Stimulated activated CD8-positive, alpha-beta memory T cell treated with anti-CD3 and anti-CD28 coated beads, Interleukin-15, amount 100 ng/mL, for 24 hours (primary cell): ENCODE measurements at places on chromosomes 3 and 15.

DNA sequence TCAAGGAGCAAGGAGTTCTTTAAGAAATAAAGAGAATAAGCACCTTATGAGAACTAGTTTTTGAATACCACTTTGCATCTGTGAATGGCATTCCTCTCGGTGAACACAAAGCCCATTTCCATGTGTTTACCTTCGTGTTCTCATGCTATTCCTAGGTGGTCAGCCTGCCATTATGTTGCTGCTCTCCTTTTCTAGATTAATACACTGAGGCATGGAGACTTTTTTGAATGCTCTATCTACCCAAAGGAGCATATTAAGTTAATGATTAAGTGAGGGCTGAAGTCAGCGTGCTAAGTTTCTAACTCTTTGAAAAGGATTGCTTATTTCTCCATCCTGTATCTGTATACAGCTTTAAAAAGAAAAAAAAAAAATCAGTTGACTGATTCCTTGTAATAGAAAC is 394.5 kb downstream of the MECOM start:
- DNase-seq: no peak

DNA sequence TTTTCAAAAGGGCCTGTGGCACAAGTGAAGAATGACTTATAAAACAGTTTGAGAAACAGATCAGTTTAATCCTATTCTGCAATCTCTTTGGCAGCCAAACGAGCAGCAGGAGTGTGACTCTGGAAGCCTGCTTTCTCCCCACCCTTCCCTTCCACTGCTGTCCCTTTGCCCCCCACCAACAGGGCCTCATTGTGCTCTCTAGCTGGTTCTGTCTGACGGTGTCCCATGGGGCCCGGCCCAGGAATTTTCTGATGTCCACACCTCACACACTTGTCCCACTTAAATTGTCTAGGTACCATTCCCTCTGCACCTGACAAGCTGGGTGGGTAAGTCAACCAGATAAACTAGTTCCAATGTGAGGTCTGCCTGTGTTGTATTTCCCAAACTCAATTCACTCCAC is 16.4 kb downstream of the SLCO2A1 start:
- DNase-seq: no peak

- DNase-seq: no peak
Observed at GRCh38 chr3:28971156-28971555, 309.7 kb upstream of the RBMS3 start.

DNA sequence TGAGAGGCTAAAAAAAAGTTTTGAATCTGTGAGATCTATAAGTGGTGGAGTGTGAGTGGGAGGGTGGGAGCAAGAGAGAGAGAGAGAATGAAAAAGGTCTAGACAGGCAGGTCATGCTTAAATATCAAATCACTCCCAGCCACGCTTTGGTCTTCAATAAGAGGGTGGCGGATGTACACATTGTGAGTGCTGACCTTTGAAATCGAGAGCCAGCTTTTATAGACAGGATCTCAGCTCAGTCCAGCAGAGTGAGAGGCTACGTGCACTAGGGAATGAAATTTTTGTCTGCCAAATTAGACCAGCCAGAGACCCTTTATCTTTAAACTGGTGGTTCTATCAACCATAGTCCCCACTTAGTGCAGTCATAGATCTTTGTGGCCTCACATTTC is 342.3 kb upstream of the PROK2 start:
- DNase-seq: no peak

DNA sequence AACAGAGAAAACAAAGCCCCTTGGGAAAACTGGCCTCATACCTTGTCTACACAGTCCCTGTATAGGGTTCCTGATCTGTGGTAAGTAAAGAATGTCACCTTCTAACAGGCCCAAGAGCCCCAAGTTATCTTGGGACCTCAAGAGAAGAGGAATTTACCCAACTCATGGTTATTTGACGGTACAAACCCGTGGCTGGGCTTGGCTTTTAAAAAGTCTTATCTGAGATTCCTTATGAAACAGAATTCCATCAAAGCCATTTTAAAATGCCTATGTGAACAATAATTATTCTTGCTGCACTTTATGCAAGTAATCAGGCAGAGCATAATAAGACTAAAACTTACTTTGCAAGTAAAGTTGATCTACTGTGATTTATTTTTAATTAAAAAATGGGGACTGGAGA is 13.9 kb upstream of the SORD start:
- DNase-seq: no peak

- no peak for DNase-seq
Observed at GRCh38 chr3:32430900-32431299, 39.2 kb downstream of the CMTM7 start.

DNA sequence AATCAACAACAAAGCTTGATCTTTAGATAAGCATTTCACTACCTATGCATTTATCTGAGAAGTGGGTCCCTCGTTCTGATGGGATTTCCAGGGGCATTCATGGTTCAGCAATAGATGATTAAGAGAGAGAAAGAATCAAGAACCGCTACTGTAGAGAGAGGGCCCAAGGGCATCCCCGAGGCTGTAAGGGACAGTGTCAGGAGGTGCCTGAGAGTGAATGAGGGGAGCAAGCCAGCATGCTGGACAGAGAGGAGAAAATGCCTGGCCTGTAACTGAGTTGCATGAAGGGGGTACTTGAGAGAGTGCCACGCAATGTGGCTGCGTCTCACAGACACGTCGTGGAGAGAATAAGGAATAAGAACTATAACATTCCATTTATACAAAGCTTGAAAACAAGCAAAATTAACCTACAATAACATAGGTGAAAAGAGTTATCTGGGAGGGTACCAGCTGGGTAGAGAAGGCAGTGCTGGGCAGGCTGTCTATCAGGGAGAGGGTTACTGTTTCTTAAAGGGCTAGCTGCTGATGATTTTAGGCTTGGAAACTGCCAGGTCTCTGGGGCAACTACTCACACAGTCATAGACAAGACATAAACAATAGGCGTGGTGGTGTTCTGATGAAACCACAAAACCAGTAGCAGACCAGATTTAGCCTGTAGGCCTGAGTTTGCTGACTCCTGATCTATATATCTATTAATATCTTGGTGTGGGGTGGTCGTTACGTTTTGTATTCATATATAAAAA is 374.6 kb upstream of the CFAP20DC start:
- DNase-seq: no peak

DNA sequence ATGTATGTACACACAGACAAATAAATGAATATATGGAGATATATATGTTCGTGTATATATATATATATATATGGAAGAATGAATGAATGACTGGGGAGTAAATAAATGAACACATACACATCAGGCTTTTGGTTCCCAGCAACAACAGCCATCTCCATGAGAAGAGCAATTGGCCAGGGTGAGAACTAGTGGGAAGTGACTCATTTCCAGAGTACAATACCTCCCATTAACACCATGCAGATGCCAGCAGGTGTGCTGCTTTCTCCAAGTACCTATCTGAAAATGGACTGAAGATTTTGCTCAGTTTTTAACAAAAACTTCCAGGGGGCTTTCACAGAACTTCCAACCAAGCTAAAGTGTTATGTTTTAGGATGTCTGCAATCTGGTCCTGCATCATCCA is 179.8 kb upstream of the SLC2A2 start:
- DNase-seq: no peak

GRCh38 chr15:66941791-66942190 is 123.6 kb upstream of the SMAD3 start:
- DNase-seq: no peak

- no peak for DNase-seq
Observed at GRCh38 chr3:191397771-191398170, 63.2 kb upstream of the PYDC2 start.

DNA sequence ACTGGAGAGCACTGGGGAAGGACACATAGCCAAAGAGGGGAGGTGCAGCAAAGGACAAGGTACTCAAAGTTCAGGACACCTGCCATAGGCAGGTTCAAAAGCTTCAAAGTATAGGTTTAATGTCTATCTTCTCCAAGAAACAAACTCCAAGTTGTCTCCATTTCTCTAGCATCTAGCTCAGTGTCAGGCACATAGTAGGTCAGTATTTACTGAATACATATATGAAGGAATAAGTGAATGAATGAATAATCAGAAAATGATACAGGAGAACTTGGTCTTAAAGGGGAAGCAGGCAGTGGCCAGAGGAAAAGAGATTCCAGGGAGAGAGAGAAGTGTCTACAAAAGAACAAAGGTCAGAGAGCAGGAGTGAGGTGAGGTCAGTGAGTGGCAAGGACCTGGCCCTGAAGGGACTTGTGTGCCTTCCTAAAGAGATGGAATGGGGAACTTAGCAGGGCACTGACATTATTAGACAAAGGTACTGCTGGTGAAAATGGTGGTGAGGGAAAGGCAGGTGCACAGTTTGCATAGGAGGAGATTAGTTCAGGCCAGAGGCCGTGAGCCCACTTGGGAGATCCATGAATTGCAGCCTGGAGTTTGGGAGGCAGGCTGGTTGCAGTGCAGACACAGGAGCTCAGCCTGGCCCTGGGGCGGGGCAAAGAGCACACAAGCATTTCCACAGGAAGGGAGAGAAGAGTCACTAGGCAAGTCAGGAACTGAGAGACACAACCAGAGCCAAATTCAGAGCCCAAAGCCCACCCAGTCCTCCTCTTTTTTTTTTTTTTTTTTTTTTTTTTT is 21.4 kb downstream of the TBC1D2B start:
- no peak for DNase-seq

DNA sequence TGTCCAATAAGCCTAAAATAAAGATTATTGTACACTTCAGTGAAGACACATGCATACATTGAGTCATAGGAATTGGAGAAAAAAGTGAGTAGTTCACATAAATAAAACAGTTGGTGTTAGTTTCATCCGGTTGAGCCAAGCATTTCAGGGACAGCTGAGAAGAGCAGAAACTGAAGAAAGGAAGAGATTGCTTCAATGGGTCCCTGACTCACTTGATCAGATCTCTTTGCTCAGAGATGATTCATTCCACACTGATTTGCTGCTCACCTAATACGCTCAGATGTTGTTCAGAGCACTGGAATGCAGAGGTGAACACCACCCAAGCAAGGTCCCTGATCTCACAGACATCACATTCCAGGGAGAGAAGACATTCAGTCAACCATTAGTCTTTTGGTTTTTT is 93.7 kb downstream of the RAD18 start:
- DNase-seq: no peak

DNA sequence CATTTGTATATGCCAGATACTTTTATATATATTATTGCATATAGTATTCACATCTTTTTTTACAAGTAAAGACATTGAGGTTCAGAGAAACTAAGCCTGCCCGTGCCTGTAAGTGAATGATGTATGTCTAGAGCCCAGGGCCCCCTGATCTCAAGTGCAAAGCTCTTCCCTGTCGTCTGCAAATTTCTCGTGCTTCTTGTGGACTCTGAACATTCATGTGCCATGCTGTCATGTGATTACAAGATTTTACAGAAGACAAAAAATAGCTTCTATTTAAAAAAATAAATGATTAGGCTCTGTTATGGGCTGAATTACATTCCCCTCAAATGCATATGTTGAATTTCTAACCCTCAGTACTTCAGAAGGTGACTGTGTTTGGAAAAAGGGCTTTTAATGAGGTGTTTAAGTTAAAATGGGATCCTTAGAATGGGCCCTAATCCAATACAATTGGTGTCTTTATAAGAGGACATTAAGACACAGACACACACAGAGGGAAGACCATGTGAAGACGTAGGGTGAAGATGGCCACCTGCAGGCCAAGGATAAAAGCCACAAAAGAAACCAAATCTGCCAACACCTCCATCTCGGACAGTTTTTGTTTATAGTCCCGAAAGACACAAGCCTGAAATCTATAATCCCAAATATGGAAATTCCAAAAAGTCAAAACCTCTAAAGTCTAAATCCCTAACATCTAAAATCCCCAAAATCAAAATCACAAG is 3.9 kb upstream of the MASP1 start:
- DNase-seq: no peak

GRCh38 chr3:10928407-10928960 is 64.1 kb upstream of the SLC6A1 start:
- no peak for DNase-seq

DNA sequence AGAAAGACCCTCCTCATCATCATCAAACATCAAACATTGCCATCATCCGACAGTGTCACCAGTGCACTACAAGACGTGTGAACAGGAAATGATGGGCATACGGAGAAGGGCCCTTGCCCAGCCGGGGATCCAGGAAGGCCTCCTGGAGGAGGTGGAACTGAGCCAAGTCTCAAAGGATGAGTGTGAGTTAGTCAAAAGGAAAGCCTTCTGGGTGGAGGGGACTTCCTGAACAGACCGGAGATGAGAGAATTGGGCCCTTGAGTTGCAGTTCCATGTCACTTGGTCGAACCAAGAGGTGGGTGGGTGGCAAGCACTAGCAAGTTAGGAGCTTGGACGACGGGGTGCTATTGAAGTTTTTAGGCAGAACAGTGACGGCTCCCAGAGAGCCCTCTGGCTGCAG is 8.5 kb downstream of the SEMA4B start:
- no peak for DNase-seq

DNA sequence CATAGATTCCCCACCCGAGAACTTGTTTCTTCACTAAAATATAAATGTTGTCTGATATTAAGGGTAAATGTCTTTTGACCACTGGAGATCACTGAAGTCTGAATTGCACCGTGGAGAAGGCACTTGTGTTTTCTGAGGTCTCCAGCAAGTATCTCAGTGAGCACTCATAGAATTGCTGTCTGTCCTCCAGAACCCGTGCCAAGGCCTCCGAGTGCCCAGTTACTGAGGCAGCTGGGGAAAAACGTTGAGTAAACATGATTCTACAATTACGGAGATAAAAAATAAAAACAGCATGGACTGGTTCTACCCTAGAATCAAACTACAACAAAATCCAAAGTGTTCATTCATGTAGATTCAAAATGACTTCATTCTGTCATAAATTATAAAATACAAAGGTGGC is 60.0 kb downstream of the MLH1 start:
- DNase-seq: no peak

GRCh38 chr3:50557106-50557505 is 10.4 kb downstream of the C3orf18 start:
- DNase-seq: no peak

DNA sequence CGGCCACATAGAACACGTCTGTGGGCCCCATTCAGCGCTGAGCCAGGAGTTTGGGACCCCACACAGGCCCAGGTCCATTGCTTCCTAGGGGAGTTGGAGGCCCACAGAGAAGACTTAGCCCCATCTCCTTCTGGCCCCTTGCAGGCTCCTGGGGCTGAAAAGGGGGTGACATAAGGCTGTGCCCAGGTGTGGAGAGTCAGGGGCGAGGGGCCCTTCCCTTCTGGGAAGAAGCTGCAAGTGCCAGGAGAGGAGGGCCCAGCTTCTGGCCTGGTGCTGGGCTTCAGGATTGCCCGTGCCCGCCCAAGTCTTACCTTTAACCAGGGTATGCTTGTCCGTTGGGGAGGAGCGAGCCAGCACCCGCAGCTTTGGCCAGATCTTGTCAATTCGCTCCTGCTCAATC is 28.9 kb upstream of the SEC13 start:
- DNase-seq: no peak
